ENCODE measurements at places on chromosomes 13 and 19.

DNA sequence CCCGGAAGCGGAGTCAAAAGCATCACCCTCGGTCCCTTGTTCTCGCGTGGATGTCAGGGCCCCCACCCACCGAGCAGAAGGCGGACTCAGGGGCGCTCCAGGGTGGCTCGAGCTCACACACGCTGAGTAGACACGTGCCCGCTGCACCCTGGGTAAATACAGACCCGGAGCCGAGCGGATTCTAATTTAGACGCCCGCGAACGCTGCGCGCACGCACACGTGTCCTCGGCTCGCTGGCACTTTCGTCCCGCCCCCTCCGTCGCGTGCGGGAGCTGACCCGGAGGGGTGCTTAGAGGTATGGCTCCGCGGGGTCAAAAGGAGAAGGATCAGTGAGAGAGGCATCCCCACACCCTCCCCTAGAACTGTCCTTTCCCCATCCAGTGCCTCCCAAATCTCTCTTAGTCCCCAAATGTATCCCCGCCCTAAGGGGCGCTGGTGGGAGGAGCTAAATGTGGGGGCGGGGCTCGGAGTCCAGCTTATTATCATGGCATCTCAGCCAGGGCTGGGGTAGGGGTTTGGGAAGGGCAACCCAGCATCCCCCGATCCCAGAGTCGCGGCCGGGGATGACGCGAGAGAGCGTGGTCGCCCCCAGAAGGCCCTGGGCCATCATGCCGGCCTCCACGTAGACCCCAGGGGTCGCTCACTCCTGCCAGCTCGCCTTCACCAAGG is 451 bp upstream of the ICAM5 start:
- DNase-seq = peak; percentile 65

- DNase-seq = no peak
These were observed 57.1 kb upstream of the HTR2A start for GRCh38 chr13:46953941-46954340.

DNA sequence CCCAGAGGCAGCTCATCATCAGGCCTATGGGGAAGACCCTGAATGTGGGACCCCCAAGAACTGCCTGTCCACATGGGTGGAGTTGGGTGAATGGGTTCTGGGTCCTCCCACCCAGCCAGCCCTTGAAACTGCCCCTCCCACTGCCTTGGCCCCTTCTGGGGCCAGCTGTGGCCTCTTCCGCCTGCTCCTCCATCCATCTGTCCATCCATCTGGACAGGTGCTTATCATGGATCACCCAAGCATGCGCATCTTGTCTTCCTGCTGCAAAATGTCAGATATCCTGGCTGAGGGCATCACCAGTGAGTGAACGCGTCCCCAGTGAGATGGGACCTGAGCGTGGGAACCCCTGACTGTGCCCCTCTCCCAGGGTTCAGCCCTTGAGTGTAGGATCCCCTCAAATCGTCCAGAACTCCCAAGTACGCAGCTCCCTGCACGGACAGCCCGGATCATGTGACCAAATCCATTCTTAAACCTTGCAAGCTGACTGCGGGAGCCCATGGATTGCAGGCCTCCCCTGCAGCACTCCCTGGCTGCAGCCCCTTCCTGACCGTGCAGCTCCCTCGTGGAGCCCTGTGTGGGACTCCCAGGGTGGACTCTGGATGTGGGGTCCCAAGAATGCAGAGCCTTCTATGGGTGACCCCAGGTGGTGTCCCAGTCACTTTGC is 2.0 kb downstream of the STXBP2 start:
- DNase-seq = no peak

- no peak for DNase-seq
These were observed 15.3 kb upstream of the SPATA13 start for GRCh38 chr13:24145240-24145639.

DNA sequence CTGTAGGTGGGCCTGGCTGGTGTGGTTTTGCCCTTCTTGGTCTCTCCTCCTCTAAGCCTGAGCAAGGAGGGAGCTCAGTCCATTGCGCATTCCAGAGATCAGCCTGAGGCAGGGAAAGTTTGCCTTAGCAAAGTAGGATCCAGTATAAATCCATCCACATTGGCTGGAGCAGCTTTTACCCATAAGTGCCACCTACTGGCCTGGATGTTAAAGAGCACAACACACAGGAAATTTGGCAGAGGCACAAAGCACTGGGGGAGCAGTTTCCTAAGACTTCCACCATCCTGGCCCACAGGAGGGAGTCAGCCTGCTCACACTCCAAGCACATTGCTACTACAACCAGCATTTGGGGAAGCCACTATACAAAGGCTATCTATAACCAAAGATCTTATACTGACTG is 1124.2 kb downstream of the SLITRK1 start:
- DNase-seq = peak; percentile 43

DNA sequence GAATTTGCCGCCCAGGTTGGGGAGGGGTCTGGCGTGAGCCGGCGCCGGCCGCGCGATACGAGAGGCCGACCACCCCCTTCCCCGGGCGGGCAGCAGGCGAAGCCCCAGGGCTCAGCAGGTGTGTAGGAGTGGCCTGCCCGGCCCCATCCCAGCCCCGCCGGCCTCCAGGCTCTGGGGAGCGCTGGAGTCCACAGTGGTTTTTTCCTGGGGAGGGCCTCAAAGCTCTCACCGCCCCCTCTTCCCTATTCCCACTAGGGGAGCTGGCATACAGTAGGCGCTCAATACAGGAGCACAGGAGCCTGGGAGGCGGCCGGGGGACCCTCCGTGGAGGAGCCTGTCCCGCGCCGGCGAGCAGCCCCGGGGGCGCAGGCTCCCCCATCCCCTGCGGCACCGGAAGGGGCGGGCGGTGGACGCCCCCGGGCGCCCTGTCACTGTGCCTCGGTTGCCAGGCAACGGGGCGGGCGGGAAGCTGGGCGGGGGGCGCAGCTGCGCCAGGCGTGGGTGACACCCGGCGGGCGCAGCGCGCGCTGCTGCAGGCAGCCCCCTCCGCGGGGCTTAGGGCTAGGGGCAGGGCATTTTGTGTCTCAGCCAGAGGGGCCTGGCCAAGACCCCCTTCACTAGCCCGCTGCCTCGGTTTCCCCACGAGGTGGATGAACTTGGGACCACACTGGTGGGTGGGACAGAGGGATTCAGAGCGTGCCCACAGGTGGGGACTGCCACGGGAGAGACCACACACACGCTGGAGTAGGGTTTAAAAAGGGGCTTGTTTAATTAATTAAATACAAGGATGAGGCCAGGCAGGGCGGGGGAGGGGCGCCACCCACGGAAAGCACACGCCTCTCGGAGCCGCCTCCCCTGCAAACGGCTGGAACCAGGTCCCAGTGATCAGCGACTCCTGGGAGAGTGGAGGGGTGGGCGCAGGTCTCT is 3.6 kb upstream of the REXO1 start:
- no peak for DNase-seq
